ENCODE measurements at places on chromosomes 11 and 22.

- peak; percentile 54 for DNase-seq
Measured at GRCh38 chr22:17754233-17754925, 19.9 kb downstream of the BID start.

DNA sequence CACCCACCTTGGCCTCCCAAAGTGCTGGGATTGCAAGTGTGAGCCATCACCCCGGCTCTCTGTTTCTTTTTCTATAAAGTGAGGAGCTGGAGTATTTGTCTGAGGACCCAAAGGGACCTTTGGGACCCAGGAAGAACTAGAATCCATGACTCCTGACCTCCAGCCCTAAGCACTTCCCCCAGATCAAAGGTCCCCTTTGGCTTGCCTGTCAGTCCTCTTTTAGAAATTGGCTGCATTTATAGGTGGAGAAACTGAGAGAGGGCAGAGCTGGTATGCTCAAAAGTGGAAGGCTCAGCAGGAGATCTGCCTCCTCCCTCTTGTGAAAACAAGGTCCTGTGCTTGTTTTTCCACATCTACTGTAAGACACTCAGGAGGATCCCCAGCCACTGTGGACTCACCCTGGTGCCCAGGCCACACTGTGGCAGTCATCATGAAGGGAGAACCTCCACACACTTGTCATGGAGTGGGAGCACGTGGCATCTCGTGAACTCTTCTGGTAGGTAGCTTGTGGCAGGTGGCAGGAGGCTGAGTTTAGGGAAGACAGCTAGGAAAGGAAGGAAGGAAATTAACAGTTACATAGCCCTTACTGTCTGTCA lies 12.4 kb upstream of the PLEKHA7 start:
- no peak for DNase-seq

DNA sequence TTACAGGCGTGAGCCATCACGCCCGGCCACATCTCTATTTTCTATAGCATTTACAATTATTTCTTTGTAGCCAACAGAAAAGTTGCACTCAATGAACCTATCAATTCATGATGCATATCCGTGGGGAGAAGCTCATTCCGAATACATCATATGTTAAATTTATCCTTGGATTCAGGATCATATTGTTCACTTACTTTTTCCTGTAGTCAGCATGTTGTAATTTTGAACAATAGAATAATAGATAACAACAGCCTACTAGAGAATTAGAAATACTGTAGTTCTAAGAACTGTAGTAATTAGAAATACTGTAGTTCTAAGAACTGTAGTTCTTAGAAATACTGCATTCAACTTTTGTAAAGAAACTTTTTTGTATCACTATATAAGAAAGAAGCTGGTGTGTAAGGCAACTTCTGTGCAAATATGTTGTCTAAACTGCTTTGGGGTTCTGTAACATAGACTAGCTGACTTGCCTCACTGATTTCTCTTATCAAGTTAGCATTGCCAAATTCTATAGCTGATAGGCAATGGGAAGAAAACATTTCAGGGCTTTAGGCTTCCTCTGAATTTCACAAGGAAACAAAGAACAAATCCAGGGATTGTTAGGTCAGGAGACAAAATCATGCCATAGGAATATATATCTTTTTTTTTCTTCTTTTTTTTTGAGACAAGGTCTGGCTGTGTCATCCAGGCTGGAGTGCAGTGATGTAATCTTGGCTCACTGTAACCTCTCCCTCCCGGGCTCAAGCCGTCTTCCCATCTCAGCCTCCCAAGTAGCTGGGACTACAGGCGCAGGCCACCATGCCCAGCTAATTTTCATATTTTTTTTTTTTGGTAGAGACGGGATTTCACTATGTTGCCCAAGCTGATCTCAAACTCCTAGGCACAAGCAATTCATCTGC lies 91.9 kb downstream of the CSTPP1 start:
- no peak for DNase-seq

DNA sequence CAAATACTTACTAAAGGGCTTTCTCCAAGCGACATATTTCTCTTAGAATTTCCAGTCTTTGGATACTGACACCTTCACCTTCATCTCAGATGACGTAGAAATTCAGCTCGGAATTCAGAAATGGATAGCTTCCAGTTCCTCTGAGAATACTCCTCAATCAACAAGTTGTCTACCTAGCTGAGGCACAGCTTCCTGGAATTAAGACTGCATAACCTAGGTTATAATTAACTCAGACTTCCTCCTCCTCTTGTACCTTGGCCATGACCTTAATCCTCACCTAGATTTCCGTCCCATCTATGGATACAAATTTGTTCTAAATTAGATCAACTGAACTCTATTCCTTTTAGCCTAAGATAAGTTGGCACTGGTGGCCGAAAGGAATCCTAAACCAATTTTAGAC lies 17.4 kb downstream of the ATP5MG start:
- no peak for DNase-seq

GRCh38 chr11:17648528-17648927 lies 70.8 kb upstream of the MYOD1 start:
- no peak for DNase-seq

- no peak for DNase-seq
Measured at GRCh38 chr11:94219771-94220170, 84.6 kb upstream of the IZUMO1R start.

GRCh38 chr11:7844986-7845385 lies 48.2 kb upstream of the OR5P2 start:
- DNase-seq = no peak

GRCh38 chr11:132379540-132379939 lies 1009.1 kb downstream of the NTM start:
- no peak for DNase-seq

DNA sequence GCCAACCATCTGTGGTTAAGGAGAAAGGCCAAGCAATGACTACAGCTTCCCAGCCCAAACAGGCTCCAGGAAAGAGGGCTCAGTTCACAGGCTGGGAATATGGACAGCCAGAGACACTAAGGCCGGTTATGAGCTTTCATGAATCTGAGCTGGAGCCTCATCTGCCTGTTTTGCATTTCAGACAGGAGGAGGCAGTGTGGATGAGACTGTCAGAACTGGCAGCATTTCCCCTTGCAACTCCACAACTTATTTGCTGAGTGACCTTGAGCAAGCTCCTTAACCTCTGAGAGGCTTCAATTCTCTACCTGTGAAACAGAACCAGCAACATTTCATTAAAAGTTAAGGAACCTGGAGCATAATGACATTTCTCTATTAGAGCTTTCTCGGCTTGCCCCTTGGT lies 264.0 kb downstream of the ETS1 start:
- DNase-seq = peak; percentile 63

- DNase-seq = no peak
Measured at GRCh38 chr22:26635117-26635516, 13.4 kb downstream of the CRYBA4 start.

DNA sequence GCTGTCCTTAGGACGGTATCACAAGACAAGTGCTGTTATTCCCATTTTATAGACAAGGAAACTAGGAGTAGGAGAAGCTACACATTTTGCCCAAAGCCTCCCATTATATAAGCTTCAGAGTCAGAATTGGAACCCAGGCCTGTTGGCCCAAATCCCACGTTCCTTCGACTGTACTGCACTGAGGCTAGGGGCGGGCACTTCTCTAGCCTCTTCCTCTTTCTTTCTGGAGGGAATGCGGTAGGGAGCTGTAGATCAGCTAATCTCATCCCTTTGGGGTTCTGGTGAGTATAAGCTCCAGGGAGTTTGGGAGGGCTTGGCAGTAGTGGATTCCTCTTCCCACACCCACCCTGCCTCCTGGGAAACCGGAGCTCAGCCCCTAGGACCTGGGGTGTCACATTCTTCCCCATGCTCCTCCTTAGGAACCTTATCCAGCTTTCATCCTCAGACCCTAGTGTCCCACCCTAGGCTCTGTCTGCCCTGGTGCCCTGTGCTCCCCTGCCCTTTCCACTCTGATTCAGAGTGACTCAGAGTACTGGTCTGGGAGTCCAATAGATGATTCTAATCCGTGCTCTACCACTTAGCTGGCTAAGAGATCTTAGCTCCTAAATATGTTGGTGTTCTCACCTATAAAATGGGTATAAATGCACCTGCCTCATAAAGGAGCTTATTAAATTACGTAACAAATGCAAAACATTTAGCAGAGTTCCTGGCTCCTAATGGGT lies 29.3 kb downstream of the PHLDB1 start:
- DNase-seq = no peak

DNA sequence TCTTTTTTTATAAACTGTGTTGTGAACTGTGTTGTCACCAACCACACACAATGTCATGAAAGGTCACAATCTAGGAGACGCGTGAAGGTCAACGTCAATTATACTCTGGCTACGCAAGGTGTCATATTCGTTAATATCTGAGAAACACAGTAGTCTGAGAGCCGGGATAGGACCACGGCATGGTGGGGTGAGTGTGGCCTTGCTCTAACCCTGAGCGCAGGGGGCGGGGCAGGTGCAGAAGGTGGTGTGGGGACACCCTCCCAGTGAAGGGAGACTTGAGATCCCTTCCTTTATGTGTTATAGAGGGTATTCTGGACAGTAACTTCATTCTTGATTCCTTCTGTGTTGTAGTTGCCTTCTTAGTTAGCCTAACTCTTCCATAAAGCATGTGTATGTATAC lies 883.0 kb downstream of the OPCML start:
- no peak for DNase-seq

GRCh38 chr11:120034881-120035630 lies 102.9 kb downstream of the TRIM29 start:
- no peak for DNase-seq

- no peak for DNase-seq
Measured at GRCh38 chr11:130300567-130300966, 14.2 kb downstream of the ZBTB44 start.

DNA sequence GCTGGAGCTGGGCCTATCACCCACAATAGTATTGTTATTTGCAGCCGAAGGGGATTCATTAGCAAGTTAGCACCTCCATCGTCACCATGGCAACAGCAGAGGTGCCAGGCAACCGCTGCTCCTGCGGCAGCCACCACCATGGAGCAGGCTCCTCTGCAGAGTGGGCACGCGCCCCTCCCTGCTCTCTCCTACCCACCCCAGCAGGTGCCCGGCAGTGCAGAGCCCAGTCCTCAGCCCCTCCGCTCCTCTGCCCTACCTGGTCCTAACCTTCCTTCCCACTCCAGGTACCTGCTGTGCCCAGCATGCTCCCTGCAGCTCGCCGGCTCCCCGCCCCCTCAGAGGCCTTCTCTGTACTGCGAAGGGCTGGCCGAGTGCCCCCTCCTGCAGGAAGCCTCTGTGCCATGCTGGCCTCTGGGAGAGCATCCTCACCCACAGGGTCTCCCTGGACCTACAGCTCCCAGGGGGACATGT lies 3.6 kb downstream of the DUSP8 start:
- no peak for DNase-seq

GRCh38 chr11:115145324-115145723 lies 358.9 kb downstream of the CADM1 start:
- DNase-seq = no peak

- no peak for DNase-seq
Measured at GRCh38 chr11:124756753-124757227, 4.7 kb upstream of the VSIG2 start.

DNA sequence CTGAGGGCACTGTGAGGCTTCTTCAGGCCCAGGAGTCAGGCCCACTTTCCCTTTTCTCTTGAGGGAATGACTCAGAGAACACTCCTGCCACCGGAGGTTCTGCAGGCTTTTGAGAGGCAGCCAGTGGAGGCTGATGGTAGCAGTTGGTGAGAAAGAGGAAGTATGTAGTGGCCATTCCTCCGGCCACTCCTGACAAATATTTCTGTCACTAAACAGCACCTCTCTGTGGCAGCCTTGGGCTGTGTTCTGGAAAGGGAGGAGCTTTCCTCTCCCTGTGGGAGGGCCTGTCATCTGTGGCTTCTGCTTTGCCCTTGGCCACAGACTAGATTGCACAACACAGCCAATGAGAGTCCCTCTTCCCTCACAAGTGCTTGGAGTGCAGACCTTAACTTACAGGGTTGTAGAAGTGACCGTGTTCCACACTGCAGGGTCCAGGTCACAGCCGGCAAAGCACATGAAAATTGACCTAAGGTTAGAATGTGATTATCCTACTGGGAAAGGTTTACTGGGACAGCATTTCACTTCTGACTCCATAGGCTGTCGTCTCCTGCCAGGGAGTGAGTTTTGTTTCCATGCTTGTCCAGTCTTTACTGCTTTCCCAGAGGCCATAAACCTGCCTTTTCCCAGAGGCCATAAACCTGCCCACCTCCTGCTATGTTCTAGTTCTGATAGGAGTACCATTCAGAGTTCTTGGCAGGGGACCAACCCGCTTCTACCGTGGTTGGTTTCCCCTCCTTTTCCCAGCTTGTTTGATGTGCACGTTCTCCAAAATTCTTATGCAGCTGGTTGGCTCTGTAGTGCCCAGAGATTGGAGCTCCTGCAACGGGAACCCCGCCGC lies 33.3 kb downstream of the MARK2 start:
- peak; percentile 57 for DNase-seq

DNA sequence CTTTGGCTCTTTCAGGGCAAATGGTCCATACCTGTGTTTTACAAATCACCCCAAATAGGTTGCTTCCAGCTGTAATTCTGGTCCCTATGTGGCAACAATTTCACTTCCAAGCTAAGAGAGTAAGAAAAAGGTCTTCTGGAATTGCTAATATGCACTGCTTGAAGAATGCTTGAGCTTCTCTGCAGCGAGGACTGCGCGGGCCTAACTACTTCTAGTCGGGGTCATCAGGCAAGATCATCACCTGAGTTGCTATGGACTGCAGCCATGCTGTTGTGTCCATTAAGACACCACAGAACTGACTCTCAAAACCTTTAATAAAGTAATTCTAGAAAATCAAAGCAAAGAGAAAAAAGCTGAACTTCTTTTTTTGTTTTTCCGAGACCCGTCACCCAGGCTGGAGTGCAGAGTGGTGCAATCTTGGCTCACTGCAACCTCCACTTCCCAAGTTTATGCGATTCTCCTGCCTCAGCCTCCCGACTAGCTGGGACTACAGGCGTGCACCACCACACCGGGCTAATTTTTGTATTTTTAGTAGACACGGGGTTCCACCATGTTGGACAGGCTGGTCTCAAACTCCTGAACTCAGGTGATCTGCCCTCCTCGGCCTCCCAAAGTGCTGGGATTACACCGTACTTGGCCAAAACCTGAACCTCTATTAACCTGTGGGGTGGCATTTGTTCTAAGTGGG lies 2.2 kb downstream of the JOSD1 start:
- no peak for DNase-seq

GRCh38 chr22:49657275-49657973 lies 170.2 kb downstream of the BRD1 start:
- DNase-seq = peak; percentile 86

- no peak for DNase-seq
Measured at GRCh38 chr22:21569459-21570170, 2.1 kb downstream of the UBE2L3 start.

GRCh38 chr11:702462-703461 lies 3.3 kb upstream of the EPS8L2 start:
- DNase-seq = no peak

DNA sequence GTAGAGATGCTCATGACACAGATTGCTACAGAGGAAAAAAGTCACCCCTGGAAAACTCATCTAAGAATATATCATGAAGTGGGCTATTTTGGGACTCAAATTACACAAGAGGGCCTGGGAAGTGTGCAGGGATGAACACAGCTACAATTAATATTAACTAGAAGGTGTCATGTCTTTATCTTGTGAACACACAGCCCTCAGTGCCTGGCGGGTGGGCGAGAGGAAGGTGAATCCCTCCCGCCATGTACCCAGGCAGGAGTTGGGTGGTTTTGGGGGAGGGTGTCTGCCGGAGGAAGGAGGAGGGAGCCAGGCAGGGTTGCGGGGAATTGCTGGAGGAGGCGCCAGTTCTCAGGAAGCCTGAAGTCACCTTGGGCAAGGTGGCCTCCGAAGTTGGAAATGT lies 5.1 kb upstream of the FAM83F start:
- no peak for DNase-seq

GRCh38 chr11:126355324-126355925 lies at the start of gene ST3GAL4:
TSS of gene ST3GAL4 (plus strand) at chr11:126355686. CDS start at chr11:126406156, 50,470 bp downstream.
- peak; percentile 82 for DNase-seq

- DNase-seq = no peak
Measured at GRCh38 chr11:126619516-126619915, 264.0 kb downstream of the ST3GAL4 start.

All from activated T-cell treated with anti-CD3 and anti-CD28 coated beads, Interleukin-2, amount 50 U/mL, for 48 hours (primary cell).